ENCODE measurements at places on chromosomes 3 and 15. TPM values are rescaled to one million over a fixed set of nuclear protein-coding genes. Genes with fewer than 3 reads are reported as not detected.

DNA sequence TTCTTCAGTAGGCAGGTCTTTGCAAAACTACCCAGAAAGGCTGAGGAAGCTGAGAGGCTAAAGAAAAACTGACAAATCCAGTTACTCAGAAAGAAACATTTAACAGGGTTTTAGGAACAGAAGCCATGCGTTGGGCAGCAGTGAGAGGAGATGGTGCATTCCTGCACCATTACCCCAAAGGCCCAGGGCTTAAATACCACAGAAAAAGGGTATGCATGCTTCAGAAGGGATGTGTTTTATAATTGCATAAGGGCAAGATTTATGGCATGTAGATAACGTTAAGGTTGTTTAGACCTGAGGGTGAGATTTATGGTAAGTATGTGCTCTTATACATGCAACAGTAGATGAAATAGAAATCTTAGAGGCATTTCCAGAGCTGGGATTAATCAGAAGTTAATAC is 10.0 kb downstream of the C3orf52 start:
- DNase-seq, result no peak
- H3K27ac ChIP-seq, result no peak overlapping the region

TUSC7 gene
- not detected for total RNA-seq

RARB gene
- not detected for total RNA-seq

GRM2 gene
- 0.86 TPM for total RNA-seq

GRCh38 chr15:51649659-51650521 is 27.3 kb upstream of the DMXL2 start:
- H3K4me3 ChIP-seq, result no peak overlapping the region
- H3K27ac ChIP-seq, result no peak overlapping the region
- H3K27me3 ChIP-seq, result no peaks in the 10 kb centered on the region

IL5RA gene
- 0.75 TPM for total RNA-seq

DNA sequence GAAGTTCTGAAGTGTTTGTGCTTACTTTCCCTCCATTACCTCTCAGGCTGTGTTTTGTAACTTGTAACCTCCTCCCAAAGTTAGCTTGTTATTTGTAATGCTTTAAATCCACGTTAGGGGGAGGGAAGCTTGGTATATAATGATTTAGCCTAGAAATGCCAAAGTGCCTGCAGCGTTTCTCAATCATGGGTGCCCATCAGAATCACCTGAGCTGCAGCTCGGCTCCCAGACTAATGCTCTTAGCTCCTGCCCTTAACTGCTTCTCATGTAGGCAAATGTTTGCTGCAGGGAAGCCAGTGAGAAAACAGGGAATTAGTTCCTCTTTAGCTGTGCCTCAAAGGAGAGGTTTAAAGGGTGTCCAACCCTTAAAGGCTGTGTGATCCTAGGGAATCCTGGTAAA is 219.2 kb upstream of the NAALADL2 start:
- no peak overlapping the region for H3K4me3 ChIP-seq
- no peak overlapping the region for H3K27ac ChIP-seq
- H3K36me3 ChIP-seq, result no peaks in the 10 kb centered on the region

DNA sequence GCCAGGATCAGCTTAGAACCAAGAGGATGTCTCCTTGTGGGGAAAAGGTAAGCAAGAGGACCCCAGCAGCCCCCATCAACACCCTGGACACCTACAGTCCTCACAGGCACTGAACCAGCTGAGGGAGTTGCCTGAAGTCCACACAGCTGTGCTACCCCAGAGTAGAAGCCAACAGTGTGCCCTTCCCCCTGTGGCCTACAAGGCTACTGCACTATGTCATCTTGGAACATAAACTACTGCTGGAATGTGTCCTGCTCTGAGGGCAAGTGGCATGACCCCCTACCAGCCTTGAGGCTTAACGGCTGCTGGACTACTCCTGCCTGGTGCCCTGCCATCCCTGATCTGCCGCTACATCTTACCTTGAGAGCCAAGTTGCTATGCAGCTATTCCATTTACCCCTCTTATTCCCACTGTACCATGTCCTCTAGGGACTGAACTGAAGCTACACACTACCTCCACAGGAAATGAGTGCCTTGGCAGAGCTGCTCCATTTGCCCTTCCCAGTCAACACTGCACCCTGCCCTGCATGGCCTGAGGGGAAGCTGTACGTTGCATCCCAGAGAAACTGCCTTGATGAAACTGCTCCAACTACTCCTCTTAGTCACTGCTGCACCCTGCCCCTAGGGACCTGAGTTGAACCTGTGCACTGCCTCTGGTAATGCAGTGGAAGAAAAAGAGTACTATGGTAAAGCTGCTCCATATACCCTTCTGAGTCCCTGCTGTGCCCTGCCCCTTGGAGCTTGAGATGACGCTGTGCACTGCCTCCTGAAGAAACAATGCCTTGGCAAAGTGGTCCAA is 40.2 kb upstream of the ATP13A5 start:
- no peaks in the 10 kb centered on the region for H3K27me3 ChIP-seq
- no peak for DNase-seq
- no peaks in the 10 kb centered on the region for H3K4me1 ChIP-seq
- no peak overlapping the region for H3K4me3 ChIP-seq

PIGBOS1 gene
- 14.6 TPM for total RNA-seq

GRCh38 chr3:59341459-59341858 is 291.6 kb upstream of the CFAP20DC start:
- H3K27ac ChIP-seq, result no peak overlapping the region
- H3K36me3 ChIP-seq, result no peaks in the 10 kb centered on the region
- no peaks in the 10 kb centered on the region for H3K27me3 ChIP-seq
- no peak for DNase-seq

GRCh38 chr3:141860766-141861513 is 15.5 kb upstream of the ATP1B3 start:
- H3K36me3 ChIP-seq, result no peaks in the 10 kb centered on the region
- no peak for DNase-seq
- no peak overlapping the region for H3K4me3 ChIP-seq
- H3K27ac ChIP-seq, result no peak overlapping the region
- no peaks in the 10 kb centered on the region for H3K27me3 ChIP-seq
- H3K4me1 ChIP-seq, result no peaks in the 10 kb centered on the region

SLC25A20 gene
- 11.6 TPM for total RNA-seq

- no peak for DNase-seq
- no peaks in the 10 kb centered on the region for H3K4me1 ChIP-seq
- H3K27ac ChIP-seq, result no peak overlapping the region
These were observed 72.7 kb downstream of the RARB start for GRCh38 chr3:25500706-25501210.

DNA sequence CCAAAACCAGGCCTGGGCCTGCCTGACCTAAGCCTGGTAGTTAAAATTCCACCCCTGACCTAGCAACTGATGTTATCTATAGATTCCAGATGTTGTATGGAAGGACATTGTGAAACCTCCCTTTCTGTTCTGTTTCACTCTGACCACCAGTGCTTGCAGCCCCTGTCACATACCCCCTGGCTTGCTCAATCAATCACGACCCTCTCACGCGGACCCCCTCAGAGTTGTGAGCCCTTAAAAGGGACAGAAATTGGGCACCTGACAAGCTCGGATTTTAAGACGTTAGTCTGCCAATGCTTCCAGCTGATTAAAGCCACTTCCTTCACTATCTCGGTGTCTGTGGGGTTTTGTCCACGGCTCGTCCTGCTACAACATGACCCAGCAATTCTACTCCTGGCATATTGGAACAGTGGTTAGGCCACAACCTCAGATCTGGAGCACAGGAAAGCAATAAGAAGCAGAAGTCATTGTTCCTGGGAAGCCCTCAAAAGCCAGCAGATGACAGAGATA is 36.7 kb upstream of the LHFPL4 start:
- DNase-seq, result no peak
- no peak overlapping the region for H3K4me3 ChIP-seq
- no peaks in the 10 kb centered on the region for H3K4me1 ChIP-seq
- no peaks in the 10 kb centered on the region for H3K36me3 ChIP-seq
- no peak overlapping the region for H3K27ac ChIP-seq

STAB1 gene
- 4.5 TPM for total RNA-seq

GOLGA6A gene
- 1.0 TPM for total RNA-seq

- no peak for DNase-seq
- no peak overlapping the region for H3K4me3 ChIP-seq
These were observed 156.8 kb upstream of the UBE2E1 start for GRCh38 chr3:23648996-23649395.

DNA sequence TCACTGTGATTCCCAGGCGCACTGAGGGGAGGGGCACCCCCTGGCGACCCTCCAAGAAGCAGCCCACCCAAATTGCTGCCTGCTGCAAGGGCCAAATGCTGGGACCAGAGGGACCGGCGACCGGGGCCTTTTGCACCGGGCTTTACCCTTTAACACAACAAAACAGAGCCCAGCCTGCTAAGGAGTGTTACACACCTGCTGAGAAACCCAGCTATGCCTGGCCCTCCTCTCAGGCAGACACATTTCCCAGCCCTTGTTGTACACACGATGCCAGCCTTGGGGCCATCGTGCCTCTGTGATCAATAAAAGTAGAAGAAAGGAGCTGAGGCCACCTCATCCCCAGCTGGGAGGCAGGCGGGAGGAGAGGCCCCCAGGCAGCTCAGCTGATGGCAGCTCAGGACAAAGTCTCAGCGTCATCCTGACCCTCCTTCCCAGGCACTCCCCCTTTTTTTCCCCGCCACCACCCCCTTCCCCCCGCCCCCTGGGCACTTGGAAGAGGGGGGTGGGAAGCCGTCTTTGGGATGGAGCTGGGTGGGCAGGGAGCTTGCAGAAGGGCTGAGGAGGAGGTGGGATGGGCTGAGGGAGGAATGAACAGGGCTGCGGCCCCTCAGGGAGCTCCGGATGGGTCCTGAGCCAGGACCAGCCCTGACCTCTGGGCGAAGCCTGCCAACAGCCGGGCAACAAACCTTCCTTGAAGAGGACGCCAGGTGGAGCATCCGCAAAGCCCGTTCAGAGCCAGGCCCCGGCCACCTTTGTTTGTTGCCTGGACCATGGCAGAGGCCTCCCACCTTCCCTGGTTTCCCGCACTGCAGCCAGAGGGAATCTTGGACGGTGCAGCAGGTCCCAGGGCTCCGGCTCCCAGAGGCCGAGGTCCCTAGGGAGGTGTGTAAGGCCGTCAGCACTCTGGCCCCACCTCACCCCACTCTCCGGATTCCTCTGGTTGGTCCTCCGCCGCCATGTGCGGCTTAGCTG is 45.9 kb upstream of the SEC61A1 start:
- H3K27me3 ChIP-seq, result peaks cover 3% of the 10 kb centered on the region
- no peak overlapping the region for H3K27ac ChIP-seq
- no peak overlapping the region for H3K4me3 ChIP-seq
- no peaks in the 10 kb centered on the region for H3K36me3 ChIP-seq

DNA sequence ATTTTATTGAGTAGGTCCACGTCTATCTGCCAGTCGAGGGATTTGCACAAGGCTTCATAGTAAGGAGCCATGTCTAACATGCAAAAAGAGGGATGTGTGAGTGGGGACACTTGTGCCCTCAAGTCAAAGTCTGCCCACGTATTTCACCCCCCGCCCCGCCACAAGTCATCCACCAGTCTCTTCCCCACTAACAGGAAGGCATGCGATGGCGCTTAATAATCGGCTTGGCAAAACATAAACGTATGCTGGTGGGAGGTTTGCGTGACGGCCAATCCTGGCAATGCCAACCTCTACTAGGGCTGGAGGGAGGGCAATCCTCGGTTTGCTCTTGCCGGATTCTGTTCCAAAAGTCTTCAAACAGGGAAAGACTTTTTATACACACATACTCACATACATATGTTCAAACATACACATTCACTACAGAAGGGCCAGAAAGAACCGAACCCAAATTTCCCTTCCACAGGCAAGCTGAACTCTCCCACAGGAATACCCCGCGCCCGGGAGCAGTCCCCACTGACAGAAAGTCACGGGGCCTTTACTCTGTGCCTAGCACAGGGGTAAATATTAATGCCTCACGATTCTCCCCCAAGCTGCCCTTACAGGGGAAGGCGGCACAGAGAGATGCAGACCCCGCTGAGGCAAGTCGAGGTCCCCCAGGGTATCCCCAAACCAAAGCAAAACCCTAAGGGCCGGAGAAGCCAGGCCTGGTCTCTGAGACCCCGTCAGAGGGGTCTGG is 675 bp downstream of the PSMD6 start:
- H3K27me3 ChIP-seq, result no peaks in the 10 kb centered on the region
- no peak for DNase-seq

DNA sequence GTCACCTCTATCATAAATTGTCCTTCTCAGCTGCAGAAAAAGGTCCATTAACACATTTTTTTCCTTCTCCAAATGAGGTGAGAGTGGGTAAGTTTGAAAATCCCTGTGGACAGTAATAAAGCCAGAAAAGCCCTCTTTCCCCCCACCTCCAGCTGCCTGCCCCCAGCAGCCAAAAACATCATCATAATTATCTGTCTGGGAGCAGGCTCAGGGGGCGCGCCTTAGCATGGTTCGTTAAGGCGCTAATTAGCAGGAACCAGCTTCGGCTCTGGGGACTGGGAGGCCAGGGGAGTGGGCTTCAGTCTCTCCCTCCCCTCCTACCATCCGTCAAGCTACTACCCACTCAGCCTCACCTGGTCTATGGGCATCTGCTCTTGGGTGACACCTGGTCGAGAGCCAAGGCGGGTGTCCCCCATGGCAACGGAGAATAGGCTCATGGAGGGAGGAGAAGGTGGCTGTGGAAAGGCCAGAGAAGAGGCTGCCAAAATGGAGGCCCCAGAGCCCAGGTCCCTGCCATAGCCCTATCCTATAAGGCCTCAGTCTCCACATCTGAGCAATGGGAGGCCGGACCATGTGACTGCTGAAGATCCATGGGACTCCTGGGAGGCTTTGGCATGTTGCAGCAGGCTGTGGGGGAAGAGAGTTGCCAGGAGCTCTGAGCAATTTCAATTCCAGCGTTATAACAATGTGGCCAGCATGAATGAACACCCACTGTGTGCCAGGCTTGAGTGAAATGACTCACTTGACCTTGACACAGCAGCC is 140.1 kb upstream of the LINGO1 start:
- H3K4me1 ChIP-seq, result no peaks in the 10 kb centered on the region
- H3K27ac ChIP-seq, result no peak overlapping the region
- H3K4me3 ChIP-seq, result no peak overlapping the region
- no peaks in the 10 kb centered on the region for H3K27me3 ChIP-seq

GOLGA6L7 gene
- not detected for total RNA-seq

- no peak for DNase-seq
- no peak overlapping the region for H3K4me3 ChIP-seq
- H3K36me3 ChIP-seq, result no peaks in the 10 kb centered on the region
- no peaks in the 10 kb centered on the region for H3K4me1 ChIP-seq
- no peak overlapping the region for H3K27ac ChIP-seq
These were observed 15.0 kb downstream of the PRR23E start for GRCh38 chr3:127207727-127208482.

DNA sequence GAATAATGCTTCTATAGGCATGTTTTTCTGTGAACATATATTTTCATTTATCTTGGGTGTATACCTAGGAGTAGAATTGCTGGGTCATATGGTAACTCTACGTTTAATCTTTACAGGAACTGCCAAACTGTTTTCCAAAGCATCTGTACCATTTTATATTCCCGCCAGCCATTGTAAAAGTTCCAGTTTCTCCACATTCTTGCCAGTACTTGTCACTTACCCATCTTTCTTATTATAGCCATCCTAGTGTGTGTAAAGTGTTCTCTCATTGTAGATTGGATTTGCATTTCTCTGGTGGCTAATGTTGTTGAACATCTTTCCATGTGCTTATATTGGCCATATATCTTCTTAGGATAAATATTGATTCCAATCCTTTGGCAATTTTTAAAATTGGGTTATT is 31.2 kb upstream of the CFAP20DC start:
- no peaks in the 10 kb centered on the region for H3K4me1 ChIP-seq
- no peak overlapping the region for H3K27ac ChIP-seq
- no peaks in the 10 kb centered on the region for H3K36me3 ChIP-seq
- no peak for DNase-seq
- H3K4me3 ChIP-seq, result no peak overlapping the region

CCDC54 gene
- total RNA-seq, result not detected
